ENCODE measurements at places on chromosomes 3 and 15.

DNA sequence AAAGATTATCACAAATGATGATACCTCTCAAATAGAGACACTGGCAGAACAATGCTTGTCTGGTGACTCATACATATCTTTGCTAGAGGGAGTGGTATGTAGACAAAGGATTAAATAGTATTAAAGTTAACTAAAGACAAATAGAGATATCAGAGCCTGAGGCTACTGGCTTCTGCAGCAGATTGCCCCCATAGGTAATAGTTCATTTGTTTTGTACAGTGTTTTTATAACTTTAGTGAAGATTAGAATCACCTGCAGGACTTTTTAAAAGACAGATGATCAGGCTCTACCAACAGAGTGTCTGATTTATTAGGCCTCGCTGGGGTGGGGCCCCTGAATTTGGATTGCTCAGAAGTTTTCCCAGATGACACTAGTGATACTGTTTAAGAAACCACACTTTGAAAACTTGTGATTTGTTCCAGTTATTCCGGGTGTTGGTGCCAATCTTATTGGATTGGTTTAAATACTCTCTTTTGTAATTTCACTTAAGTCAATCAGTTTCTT is 96.4 kb downstream of the NAALADL2 start:
- DNase-seq, result no peak

DNA sequence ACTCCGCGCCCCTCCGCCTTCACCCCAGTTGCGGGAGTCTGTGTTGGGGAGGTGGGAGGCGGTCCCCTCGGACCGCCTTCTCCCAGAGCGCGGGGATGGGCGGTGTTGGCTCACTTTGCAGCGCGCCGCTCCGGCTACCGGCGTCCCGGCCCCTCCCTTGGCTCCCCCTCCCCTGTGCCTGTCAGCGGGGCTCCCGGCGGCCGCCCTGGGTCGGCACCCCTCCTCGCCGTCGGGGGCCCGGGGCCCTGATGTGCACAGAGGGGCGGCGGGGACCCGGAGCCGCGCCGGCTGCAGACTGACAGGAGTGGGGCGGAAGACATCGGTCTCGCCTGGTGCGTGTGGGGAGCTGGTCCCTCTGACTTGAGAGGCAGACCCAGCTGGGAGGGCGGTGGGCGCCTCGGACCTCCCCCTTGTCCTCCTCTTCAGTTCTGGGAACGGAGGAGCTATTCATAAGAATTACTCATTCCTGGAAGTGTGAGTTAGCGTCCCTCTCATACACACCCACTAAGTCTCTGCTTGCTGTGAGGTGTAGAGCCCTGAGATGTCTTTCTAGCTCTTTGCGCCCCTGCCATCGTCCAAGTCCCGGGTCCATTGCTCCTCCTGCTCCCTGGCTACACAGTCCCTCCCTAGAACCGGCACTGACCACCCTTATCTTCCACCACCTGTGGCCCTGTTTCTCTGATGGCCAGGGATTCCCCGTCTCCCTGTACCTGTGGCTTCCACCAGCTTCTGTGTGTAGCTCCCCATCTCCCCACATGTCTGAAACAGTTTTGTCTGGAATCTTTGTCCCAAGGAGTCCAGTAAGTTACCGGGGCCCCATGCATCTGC is 42.3 kb upstream of the ROPN1 start:
- no peak for DNase-seq

- DNase-seq, result no peak
Observed at GRCh38 chr3:105956306-105956705, 87.5 kb upstream of the CBLB start.

GRCh38 chr3:182570946-182571594 is 222.2 kb upstream of the ATP11B start:
- no peak for DNase-seq

DNA sequence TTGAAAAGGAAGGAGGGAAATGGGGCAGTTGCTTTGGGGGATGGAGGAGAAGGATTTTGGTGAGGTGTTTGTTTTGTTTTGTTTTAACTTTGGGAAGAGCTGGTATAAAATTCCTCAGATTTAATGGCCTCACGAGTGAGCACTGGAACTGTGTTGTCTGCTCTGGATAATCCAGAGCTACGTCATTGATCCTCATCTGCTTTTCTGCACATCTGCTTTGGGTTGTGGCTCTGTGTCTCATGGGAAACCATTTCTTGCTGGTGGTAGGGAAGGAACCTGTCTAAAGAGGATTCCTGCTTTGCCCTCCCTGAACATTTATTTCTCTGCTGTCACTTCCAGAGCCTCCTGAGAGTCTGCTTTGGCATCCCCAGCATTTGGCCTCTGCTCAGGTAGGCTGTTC is 3.1 kb downstream of the SNRK start:
- DNase-seq, result no peak

- DNase-seq, result no peak
Observed at GRCh38 chr15:84818261-84819131, 1.3 kb downstream of the ALPK3 start.

GRCh38 chr3:58924578-58924977 is 125.2 kb downstream of the CFAP20DC start:
- no peak for DNase-seq

- no peak for DNase-seq
Observed at GRCh38 chr3:197913641-197914380, 36.2 kb upstream of the RPL35A start.

- no peak for DNase-seq
Observed at GRCh38 chr3:24764236-24764915, 269.7 kb upstream of the THRB start.

GRCh38 chr3:45365060-45365459 is 23.3 kb upstream of the LARS2 start:
- DNase-seq, result no peak

GRCh38 chr3:87311309-87311708 is 34.9 kb upstream of the POU1F1 start:
- no peak for DNase-seq

GRCh38 chr3:32420126-32421038 is 28.7 kb downstream of the CMTM7 start:
- DNase-seq, result no peak

DNA sequence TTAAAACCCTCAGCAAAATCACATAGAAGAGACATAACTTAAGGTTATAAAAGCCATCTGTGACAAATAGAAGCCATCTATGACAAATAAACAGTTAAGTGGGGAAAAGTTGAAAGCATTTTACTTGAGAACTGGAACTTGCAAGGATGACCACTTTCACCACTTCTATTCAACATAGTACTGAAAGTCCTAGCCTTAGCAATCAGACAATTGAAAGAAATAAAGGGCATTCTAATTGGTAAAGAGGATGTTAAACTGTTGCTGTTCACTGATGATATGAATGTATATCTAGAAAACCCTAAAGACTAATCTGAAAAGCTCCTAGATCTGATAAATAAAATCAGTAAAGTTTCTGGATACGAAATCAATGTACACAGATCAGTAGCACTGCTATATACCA is 186.9 kb upstream of the SATB1 start:
- no peak for DNase-seq

All from GM12892 (cell line).